ENCODE measurements at places on chromosomes 1 and 21.

- no peak for DNase-seq
These were observed 27.4 kb downstream of the SYF2 start for GRCh38 chr1:25204797-25205480.

- DNase-seq = no peak
These were observed 148.7 kb downstream of the RUNX1 start for GRCh38 chr21:34900376-34900775.

- DNase-seq = no peak
These were observed 30.0 kb downstream of the ZC3H11B start for GRCh38 chr1:219582865-219583264.

GRCh38 chr1:189524501-189524900 is 953.2 kb downstream of the BRINP3 start:
- no peak for DNase-seq
